ENCODE measurements at places on chromosomes 12 and 14. TPM values are rescaled to one million over a fixed set of nuclear protein-coding genes. Genes with fewer than 3 reads are reported as not detected.

The TMEM179 gene
- 0.13 TPM for total RNA-seq

The TTC9 gene
- total RNA-seq, result 0.13 TPM

The SIX1 gene
- total RNA-seq, result under 0.01 TPM

The RILPL1 gene
- 3.1 TPM for total RNA-seq

The PTPRB gene
- 113 TPM for total RNA-seq

The IQSEC3 gene
- 0.13 TPM for total RNA-seq

The SDSL gene
- total RNA-seq, result 3.3 TPM

The PLEKHG3 gene
- 11.0 TPM for total RNA-seq

The PCED1B gene
- total RNA-seq, result under 0.01 TPM

The TNFRSF1A gene
- 71.4 TPM for total RNA-seq

The SIRT4 gene
- 1.8 TPM for total RNA-seq

The LRFN5 gene
- total RNA-seq, result not detected

The NOXRED1 gene
- total RNA-seq, result 0.26 TPM

The RIMKLB gene
- 31.8 TPM for total RNA-seq

The DAO gene
- total RNA-seq, result not detected

The FAIM2 gene
- not detected for total RNA-seq

The RNF212B gene
- total RNA-seq, result not detected

The SDR9C7 gene
- total RNA-seq, result not detected

The FSCB gene
- total RNA-seq, result not detected

The HHIPL1 gene
- 1.4 TPM for total RNA-seq

All from dermis microvascular lymphatic vessel endothelial cell (primary cell).